Left renal pelvis (tissue), 4 donors: ENCODE measurements at places on chromosomes 12 and 14.

DNA sequence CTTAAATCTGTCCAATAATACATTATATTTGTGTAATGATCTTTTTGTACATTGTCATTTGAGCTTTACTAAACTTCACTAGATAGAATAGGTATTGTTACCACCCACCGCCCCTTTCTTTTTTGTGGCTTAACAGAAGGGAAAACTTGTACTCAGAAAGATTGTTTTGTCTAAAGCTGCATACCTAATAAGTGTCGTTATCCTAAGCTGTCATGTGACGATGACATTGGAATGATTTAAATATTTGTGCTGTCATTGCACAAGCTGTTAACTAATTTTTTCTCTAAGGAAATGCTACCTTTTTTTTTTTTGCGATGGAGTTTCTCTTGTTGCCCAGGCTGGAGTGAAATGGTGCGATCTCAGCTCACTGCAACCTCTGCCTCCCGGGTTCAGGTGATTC is 3.6 kb downstream of the DIP2B start:
- DNase-seq, result no peak

DNA sequence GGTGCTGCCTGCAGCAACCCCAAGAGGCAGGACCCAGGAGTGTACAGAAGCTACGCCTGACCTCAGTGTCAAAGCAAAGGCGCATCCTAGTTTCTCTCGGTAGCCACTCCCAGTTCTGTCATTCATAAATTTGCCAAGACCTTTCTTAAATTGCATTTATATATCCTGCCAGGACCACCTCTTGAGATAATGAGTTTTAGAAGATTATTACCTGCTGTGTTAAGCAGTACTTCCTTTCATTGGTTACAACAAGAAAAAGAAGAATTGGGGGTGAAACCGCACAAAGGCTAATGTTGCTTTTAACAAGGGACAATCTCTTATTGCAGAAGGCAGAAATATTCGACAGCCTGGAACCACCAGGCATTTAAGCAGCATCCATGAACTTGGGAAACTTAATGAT is 57.8 kb downstream of the CIT start:
- no peak for DNase-seq

DNA sequence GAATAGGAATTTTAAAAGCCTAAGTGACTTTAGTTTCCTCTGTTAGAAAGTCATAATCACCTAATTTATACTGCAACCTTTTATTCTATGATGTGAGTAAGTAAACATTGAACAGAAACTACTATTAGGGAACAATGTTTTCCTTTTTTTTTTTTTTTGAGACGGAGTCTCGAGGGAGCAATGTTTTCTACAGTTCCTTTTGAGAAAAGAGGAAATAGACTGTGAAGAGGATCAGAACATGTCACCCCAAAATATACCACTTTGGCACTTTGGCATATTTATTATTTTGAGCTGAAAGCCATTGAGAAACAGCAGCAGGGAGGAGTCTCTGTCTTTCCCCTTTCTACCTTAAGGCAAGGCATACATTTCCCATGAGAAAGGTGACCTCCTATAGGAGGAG is 162.7 kb upstream of the CNOT2 start:
- DNase-seq, result no peak

GRCh38 chr12:29431513-29431912 is 50.5 kb upstream of the ERGIC2 start:
- DNase-seq, result no peak

DNA sequence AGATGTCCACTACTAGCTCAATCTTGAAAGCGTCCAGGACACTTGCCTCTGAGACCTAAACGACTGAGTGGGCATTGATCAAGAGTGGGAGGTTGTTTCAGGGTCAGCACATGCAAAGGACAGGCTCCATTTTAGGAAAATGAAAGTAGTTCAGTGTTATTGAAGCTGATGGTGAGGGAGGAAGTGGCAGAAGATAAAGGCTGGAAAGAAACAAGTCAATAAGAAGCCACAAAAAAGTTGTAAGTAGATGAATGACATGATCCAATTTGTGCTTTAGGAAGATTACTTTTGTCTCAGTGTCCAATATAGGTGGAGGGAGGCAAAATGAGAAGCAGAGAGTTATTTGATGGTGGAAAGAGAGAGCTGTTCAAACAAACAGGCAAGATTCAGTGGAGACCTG is 22.0 kb downstream of the GPR65 start:
- DNase-seq, result no peak

- DNase-seq, result no peak
These were observed 98.7 kb downstream of the BBS10 start for GRCh38 chr12:76249501-76249900.

DNA sequence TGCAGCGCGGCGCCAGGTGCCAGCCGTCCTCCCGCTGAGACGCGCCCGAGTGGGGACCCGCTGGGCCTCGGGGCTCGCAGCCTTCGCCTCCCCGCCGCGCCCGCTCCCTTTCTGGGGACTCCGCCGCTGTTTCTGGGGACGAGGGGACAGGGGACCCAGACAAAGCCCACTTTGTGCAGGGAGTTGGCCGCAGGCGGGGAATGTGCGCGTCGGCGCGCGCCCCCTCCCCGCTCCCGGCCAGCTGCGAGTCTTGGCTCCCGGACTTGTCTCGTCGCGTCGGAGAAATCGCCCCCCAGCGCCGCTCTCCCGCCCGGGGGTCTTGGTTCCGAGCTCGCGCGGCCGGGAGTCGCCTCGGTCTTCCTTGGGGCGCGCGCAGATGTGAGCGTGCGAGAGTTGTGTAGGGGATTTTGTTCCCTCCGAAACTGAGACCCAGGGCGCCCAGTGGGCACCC is 717 bp downstream of the VASH1 start:
- DNase-seq, result no peak

DNA sequence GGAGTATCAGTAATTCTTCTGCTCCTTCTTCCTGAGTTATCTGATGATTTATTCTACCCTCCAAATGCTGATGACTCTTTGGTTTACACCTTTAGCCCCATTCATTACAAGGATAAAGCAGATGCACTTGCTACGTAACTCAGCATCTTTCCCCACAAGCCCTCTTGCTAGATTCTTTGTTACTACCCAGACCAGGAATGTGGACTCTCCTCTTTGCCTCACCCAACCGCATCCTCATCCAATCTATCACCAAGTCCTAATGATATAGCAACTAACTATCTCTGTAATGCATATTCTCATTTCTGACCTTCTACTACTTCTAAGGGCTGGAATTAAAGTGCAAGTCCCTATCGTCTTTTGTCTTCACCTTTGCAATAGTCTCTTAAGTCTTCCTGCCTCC is 9.2 kb downstream of the KRT1 start:
- DNase-seq, result no peak

- DNase-seq, result no peak
These were observed 124.2 kb downstream of the DENND5B start for GRCh38 chr12:31466768-31467167.

GRCh38 chr14:101884934-101885576 is 79.3 kb upstream of the DYNC1H1 start:
- DNase-seq, result no peak

GRCh38 chr12:9341260-9341585 is 133.0 kb upstream of the PZP start:
- no peak for DNase-seq

- no peak for DNase-seq
These were observed 183.0 kb upstream of the ARID2 start for GRCh38 chr12:45546545-45546944.

GRCh38 chr12:6380141-6381121 is 3.5 kb upstream of the LTBR start:
- no peak for DNase-seq

DNA sequence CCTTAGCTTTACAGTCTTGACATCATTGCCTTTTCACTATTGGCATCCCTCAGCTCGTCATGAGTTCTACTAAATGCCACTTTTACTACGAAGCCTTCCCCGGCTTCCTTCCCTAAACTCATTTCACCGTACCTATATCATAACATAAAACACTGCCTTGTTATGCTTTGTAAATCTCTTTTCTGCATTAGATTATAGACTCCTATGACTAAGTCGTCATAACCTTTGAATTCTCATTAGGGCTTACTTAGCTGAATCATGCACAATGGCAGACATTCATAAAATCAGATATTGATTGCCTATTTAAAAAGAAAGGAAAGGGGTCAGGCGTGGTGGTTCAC is 21.0 kb downstream of the BTG1 start:
- no peak for DNase-seq

- no peak for DNase-seq
These were observed 59.6 kb downstream of the DACT1 start for GRCh38 chr14:58697266-58697929.

DNA sequence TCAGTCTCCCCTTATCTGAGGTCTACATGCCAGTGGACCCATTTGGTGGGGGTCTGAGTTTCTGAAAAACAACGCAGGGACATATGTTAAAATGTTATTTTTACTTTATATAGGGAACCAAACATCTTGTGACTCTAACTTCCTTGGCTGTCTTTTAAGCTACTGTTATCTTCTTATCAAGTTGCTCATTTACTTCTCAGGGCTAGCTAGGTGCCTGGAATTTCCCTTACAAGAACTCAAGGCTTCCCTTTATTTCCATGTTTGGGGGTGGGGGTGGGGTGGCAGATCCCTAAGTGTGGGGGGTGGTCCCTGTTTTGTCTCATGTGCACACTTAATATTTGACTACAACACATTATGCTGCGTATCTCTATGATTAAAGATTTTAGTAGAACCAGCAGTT is 31.6 kb downstream of the PPP1R36 start:
- DNase-seq, result no peak

DNA sequence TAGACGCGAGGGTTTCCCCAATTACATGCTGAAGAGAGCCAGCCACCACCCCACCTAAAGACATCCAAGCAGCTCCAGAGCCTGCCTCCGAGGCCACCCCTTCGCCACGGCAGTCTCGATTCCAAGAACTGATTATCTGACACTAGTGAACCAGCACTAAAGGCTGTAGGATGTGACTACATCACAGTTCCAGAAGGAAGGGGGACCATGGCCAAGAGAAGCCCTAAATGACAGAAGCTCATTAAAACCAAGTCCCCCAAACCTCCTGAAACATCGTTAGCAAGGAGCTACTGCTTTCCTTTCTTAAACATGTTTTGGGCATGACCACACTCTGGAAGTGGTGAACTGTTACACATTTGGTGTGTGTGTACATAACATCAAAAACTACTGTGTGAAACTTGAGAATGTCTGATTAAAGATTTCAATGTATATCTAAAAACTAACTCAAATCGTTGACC is 88.2 kb downstream of the DUSP16 start:
- DNase-seq, result no peak

- DNase-seq, result no peak
These were observed 388.1 kb downstream of the CCDC91 start for GRCh38 chr12:28578361-28578760.

GRCh38 chr14:51653079-51653774 is 1.5 kb downstream of the FRMD6 start:
- no peak for DNase-seq

DNA sequence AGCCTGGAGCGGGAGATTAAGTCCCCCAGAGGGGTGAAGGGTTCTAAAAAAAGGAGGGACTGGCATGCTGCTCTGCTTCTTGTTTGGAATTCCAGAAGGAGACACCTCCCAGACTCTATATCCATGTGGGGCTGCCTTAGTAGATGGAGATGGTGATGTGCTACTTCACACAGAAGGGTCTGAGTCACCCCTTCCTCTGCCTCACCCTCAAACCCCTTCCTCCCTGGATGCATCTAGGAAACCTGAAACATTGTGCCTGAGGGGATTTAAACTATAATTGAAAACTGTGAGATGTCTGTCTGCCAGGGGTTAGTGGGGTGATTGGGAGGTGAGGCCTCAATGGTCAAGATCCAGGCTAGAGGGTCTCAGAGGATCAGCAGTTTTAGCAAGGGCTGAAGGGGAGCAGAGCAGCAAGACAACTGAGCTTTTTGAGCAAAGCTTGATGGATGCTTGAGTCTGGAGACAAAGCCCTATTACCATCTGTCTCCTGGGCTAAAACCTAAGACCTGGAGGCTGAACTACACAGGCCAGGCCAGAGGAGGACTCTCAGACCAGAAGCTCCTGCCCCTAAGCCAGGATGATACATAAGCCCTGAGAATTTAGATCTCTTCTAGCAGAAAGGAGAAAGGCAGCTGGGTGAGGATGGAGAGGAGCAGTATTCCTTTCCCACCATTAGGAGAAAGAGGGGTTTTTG is 314.7 kb upstream of the ATP2B1 start:
- no peak for DNase-seq

DNA sequence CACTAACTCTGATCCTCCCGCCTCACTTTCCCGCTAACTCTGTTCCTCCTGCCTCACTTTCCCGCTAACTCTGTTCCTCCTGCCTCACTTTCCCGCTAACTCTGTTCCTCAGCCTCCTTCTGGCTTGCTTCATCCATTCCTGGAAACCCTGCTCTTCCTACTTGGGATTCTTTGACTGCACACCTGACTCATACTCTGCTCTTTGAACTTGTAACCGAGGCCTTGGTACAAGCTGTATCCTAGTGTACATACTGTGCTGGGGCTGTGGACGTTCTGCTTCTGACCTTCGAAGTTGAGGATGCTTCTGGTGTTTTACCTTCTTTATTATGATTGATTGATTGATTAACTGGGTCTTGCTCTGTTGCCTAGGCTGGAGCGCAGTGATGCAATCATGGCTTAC is 63.2 kb upstream of the RD3L start:
- DNase-seq, result no peak

DNA sequence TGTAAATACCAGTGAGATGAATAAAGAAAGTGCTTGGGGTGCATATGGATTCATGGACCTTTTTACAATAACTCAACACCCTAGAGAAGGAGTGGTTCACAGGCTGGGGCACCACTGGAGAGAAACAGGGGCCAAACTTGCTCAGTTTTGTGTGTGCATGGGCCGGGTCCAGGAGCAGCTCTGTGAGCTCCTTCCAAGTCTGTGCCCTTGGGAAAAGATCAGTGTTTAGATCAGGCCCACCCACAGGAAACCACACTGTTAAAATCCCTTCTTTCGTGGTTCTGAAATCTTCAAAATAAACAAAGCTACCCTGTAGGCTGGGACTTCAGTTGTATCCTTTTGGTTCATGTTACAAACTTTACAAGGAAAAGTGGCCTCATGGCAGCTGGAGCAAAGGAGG is 156.1 kb upstream of the TMEM260 start:
- no peak for DNase-seq

- no peak for DNase-seq
These were observed 4.3 kb downstream of the OLR1 start for GRCh38 chr12:10167599-10167998.

DNA sequence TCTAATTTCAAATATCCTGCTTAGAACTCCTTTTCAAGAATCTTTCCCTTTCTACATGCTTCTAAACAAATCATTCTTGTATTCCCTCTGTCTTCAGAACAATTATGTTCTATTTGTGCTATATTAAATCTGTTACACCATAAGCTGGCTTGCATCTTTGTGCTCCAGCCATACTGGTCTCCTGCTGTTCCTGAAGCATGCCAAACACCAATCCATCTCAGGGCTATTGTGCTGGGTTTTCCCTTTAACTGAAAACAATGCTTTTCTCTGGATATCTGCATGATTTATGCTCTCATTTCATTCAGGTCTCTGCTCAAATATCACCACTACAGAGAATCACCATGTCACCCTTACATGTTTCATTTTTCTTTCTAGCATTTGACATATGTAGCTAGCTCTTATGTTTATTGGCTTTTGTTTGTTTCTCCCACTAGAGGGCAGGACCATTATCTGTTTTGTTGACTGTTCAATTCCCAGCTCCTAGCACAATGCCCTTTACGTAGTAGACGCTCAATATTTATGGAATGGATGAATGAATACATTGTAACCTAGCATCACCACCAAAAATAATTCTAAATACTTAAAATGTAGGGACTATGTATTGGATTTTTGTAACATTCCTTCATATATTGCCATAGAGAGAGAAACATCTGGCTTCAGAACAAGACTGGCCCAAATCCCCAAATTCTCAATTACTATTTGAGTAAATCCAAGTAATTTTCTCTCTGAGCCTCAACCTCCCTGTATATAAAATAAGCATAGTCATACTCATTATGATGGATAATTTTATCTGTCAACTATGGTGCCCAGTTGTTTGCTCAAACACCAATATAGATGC is 302.0 kb upstream of the SYT1 start:
- no peak for DNase-seq
